ENCODE measurements at places on chromosomes 12 and 14.

- peak; percentile 61 for DNase-seq
These were observed 30.0 kb downstream of the SENP1 start for GRCh38 chr12:48075832-48076231.

GRCh38 chr12:93136253-93137055 lies 207.4 kb upstream of the EEA1 start:
- DNase-seq, result peak; percentile 33

- no peak for DNase-seq
These were observed 55.5 kb downstream of the ESR2 start for GRCh38 chr14:64238631-64239030.

GRCh38 chr14:62289471-62289870 lies 527.3 kb downstream of the SNAPC1 start:
- no peak for DNase-seq

DNA sequence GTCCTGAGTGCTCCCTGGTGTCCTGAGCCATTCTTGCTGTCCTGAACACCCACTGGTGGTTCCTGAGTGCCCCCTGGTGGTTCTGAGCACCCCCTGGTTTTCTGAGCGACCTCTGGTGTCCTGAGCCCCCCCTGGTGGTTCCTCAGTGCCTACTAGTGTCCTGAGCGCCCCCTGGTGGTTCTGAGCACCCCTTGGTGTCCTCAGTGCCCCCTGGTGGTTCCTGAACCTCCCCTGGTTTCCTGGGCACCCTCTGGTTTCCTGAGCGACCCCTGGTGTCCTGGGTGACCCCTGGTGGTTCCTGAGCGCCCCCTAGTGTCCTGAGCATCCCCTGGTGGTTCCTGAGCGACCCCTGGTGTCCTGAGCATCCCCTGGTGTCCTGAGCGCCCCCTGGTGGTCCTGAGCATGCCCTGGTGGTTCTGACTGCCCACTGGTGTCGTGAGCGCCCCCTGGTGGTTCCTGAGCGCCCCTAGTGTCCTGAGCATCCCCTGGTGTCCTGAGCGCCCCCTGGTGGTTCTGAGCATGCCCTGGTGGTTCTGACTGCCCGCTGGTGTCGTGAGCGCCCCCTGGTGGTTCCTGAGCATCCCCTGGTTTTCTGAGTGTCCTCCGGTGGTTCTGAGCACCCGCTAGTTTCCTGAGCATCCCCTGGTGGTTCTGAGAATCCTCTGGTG lies 473.1 kb downstream of the TMEM121 start:
- DNase-seq, result peak; percentile 67

GRCh38 chr12:87804386-87804785 lies 224.8 kb downstream of the C12orf50 start:
- no peak for DNase-seq

- DNase-seq, result no peak
These were observed 56.7 kb upstream of the CHGA start for GRCh38 chr14:92866181-92866752.

DNA sequence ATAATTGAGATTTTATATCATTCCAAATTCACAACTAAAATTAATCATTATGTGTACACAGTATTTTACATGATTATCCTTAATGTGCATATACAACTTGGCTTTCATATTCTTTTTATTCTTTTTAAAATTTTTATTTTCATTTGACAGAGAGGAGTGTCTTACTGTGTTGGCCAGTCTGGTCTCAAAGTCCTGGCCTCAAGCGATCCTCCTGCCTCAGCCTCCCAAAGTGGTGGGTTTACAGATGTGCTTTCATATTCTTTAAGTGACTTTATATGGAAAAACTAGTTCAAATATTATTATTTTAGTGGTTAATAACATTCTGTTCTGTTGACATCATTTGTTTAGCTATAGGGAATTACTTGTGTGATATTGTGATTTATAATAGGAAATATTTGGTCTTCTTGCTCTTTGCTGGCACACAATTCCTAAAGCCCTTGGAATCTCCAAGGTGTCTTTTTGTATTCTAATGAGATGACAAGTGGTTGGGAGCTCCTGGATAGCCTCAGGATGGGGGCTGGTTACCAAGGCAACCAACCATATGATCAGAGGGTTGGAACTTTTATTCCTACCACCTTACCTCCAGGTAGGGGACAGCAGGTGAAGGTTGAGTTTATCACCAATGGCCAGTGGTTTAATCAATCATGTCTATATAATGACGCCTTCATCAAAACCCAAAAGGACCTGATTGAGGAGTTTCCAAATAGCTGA lies 16.0 kb upstream of the ZNF410 start:
- DNase-seq, result no peak

DNA sequence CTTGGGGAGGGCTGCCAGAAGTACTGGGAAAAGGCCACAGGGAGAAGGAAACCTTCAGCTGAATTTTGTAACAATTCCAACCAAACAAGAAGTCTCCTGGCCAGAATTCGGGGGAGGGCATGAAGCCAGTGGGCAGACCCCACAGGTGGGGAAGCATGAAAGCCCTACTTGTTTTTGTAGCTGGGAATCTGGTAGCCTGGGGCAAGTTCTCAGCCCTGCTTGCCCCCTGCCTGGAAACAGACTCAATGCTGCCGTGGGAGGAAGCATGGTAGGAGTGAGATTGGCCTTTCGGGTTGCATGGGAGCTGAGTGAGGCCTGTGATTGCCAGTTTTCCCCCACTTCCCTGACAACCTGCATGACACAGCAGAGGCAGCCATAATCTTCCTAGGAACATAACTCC lies 259.2 kb upstream of the RMST start:
- DNase-seq, result no peak

DNA sequence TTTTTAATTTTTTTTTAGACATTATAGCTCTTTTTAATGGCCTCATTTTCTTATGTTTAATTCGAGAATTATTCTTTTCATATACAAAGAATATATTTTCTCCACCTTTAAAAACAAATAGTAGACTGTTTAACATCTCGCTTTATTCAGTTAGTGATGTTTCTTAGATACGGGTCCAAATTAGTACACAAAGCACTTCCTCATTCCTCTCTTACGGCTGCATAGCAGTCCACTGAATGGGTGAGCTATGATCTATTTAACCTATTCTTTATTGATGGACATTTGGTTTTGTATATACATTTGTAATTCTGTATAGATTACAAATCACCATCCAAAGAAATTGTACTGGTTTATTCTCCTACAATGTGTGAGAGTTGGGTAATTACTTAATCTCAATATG lies 8.3 kb upstream of the GPR162 start:
- no peak for DNase-seq

DNA sequence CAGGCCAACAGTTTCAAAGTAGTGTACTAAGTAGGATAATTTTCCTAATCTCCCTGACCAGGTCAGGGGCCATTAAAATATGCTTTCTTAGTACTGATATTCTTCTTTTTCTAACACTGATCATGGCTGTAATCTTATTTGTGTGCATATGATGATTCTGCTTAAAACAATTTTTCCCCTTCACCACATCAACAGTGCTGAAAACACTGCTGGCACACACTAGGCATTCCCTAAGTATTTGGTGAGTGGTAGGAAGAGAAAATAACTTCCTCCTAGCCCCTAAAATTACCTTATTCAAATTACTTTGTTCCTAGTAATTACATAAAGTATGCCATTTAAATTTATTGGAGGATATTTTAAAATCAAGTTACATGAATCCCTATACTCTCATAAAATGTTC lies 49.9 kb upstream of the BBS10 start:
- no peak for DNase-seq

GRCh38 chr12:13686260-13686659 lies 295.1 kb downstream of the GRIN2B start:
- no peak for DNase-seq

DNA sequence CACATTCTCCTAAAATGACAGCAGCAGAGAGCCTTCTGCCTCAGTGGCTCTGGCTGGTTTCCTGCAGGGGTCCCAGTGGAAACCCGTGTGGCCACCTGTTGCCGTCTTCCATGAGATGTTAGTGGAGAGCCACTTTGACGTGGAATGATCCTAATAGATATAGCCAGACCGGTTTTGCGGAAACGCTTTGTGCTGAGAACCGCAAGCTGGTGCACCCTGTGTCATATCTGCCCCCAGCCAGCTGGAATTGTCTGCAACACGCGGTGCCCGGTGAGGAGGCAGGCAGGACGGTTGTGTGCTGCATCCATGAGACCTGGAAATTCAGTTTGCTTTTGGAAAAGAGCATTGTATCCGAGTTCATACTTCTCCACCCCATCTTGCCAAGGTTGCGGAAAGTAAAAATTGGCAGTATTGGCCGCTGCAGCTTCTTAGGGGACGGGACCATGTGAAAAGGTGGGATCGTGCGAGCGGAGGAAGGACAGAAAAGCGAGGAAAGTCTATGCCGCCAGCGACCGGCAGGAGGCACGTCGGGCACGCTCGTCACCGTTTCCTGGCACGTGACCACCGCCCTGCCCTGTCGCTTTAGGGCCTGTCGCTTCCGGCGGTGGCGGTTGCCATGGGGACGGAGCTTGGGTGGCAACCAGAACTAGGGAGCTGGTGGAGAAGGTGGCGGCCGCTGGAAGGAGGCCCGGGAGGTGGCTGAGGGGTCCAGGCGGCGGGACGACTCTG lies at the start of gene CFAP251:
CFAP251 (plus strand) TSS at position 643 of the 729 bp plus-strand sequence. CDS start 2,714 bp downstream, outside the sequence.
- peak; percentile 88 for DNase-seq

GRCh38 chr12:131893605-131894312 lies 663 bp upstream of the ULK1 start:
- no peak for DNase-seq

DNA sequence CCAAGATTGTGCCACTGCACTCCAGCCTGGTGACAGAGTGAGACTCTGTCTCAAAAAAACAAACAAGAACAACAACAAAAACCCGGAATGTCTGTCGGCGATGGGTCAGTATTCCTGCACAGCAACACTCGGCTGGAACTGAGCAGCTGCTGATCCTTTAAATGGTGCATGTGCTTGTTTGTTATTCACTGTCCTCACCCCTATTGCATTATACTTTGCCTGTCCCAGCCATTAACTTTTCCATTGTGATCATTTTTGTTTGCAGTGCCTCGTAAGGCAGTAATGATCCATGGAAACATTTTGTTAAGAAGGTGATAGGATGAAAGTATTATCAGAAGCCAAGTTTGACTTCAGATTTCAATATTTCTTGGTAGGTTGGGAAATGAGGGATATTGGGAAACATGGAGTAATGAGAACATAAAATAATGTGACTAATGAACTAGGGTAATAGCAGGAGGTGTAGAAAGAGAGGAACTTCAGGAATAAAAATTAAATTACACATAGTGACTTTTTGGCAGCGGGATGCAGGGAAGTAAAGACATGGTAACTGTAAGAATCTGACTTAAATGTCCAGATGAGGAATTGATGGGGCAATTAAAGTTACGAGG lies 6.1 kb downstream of the ACSS3 start:
- DNase-seq, result no peak

DNA sequence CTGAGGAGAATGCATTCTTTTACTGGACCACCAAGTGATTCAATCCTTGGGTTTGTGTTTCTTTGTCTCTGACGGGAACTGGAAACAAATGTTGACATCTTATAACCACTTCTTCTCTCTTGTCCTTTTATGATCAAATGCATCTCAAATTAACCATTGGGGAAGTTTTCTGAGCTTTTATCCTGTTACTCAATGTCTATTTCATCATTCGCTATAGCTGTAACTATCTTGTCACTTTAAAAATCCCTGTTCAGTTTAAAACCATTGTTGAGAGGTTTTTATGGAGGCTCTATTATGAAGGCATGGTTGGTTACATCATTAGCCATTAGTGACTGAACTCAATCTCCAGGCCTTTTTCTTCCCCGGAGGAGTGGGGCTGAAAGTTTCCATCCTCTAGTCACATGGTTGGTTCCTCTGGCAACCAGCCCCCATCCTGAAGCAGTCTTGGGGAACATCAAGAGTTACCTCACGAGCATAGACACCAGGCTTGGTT lies 2.7 kb upstream of the CLEC6A start:
- DNase-seq, result peak; percentile 97

- DNase-seq, result no peak
These were observed 100.5 kb downstream of the VEZT start for GRCh38 chr12:95318071-95318545.

DNA sequence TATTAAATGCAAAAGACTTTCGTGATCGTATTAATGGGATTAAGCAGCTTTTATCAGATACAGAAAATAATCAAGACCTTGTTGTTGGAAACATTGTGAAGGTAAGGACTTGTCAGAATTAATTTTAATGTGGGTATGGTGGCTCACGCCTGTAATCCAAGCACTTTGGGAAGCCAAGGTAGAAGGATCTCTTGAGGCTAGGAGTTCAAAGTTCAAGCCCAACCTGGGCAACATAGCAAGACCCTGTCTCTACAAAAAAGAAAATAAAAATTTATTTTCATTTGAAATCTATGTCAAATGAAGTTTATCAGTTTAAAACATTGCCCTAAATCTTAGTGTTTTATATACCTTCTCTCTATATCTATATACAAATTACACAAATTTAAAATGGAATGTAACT lies 17.2 kb upstream of the PRPF39 start:
- DNase-seq, result no peak

DNA sequence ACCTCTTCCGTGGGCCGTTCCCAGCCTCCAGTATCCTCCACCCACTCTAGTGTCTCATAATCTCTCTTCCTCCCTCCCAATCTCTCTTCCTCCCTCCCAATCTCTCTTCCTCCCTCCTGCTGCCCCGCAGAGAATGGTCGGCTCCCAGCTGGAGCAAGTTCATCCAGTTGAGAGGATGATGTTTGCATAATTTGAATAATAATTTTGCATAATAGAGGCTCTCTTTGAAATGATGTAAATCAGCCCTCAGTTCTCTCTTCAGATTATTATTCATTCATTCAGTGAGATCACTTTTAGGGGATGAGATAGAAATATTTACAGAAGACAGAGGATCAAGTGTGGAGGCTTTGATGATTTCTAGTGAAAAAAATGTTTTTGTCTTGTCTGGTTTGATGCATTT lies 125.0 kb downstream of the PTPN11 start:
- DNase-seq, result no peak

GRCh38 chr12:62260733-62261683 lies 804 bp downstream of the USP15 start:
- peak; percentile 54 for DNase-seq

DNA sequence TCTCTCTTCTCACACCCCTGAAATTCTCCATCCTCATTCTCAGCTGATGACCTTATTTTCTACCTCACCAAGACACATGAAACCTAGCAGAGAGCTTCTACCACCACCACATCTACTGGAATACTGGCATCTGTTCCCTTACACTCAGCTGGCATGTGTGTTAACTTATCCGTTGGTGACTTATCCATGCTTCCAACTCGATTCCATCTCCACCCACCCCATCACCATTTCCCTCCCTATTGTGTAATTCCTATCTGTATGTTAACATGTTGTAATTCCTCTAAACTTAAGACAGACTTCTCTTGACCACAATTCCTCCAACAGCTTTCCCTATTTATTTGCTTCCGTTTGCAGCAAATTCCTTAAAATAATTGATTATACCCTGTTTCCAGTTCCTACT lies 15.4 kb downstream of the C1S start:
- no peak for DNase-seq

All from inflammatory macrophage treated with lipopolysaccharide for 1 hour (primary cell).